WTC11 (cell line): ENCODE measurements at places on chromosomes 16 and 17. TPM values are rescaled to one million over a fixed set of nuclear protein-coding genes. Genes with fewer than 3 reads are reported as not detected.

The SHISA9 gene
- total RNA-seq = 37.5 to 39.3 TPM (median 38.8 TPM) in 3 replicates

The CHD9NB gene
- total RNA-seq = 2.9 to 3.5 TPM (median 3.0 TPM) in 3 replicates

The OR1A1 gene
- not detected in 3 replicates for total RNA-seq

- DNase-seq = no peak
These were observed 16.6 kb downstream of the G6PC1 start for GRCh38 chr17:42917236-42917603.

GRCh38 chr17:80614332-80615047 lies 69.9 kb downstream of the RPTOR start:
- no peak for DNase-seq

DNA sequence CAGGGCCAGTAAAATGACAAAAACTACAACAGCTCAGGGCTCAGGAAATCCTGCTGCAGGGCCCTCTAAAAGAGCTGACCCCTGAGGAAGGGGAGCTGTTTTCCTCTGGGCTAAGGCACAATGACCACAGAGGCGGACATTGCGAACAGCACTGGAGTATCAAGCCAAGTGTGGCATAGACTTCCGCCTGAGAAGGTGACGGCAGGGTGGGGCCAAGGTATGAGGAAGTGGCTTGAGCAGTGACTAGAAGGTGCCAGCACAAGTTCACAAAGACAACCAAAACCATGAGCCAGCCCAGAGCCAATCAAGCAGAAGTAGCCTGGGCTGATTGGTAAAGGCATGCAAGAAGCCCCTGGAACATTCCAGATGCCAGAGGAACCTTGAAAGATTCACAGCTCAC lies 13.9 kb downstream of the ERN2 start:
- DNase-seq = no peak

DNA sequence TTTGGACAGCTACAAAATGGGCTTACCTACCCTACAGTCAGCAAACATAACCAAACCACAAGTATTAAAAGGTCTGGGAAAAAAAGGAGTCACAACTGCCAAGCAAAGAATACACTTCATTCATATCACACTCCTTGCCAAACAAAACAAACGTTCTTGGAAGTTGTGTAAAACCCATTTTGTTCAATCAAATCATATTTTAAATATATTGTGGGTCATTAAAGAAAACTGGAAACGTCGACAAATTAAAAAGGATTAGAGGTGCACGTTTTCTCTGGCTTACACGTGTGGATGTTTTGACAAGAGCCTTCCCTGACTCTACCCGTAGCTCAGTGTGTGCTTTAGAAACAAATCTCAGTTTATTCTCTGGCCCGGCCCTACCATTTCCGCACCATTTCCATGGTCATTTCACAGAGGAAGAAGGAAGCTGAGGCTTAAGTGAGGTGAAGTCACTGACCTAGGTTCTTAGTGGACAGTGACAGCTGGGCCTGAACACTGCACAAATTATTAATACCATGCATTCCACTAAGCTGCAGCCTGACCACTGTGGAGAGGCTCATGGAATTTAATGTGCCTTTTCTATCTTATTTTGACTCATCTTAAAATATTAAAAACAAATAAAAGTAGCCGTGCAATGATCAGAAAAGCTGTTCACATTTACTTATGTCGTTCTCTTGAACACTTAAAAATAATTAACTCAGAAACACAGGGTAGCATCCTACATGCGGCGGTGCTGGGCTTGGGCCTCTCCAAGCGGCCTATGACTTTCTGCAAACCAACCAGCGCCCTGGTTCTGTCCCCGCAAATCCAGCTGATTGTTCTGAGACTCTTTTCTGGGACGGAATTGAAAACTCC lies 968 bp downstream of the CEP112 start:
- DNase-seq = no peak

- no peak for DNase-seq
These were observed 17.0 kb downstream of the SGSM2 start for GRCh38 chr17:2354311-2354710.
